ENCODE measurements at places on chromosomes 6 and 20. TPM values are rescaled to one million over a fixed set of nuclear protein-coding genes. Genes with fewer than 3 reads are reported as not detected.

- no peak for DNase-seq
Observed at GRCh38 chr20:54454982-54455381, 20.4 kb upstream of the DOK5 start.

DNA sequence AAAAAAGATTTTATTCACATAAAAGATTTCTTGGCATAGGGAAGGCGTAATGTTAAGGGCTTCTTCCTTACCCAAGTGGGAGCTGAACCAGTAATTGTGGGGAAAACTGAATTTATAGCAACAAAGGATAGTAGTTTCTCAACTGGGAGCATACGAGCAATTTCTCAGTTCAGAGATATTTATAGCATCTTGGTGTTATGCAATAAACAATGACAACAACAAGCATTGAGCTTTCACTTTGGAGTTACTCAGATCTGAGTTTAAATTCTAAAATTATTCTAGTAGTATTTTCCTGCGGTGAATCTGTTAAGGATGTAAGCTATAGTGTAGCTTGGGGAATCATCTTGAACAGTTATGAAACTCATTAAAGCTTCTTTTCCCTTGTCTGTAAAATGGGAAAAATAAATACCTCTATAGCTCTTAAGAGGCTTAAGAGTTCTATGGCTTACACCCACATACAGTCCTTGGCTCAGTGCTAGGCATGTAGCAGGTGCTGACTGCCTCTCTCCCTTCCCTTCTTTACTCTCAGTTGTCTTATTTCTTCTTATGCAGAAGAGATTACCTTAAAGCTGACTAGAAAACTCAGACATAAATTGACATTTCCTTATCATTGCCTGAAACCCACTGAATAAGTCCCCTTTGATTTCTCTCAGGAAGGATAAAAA lies 58.8 kb downstream of the SAMD5 start:
- no peak for DNase-seq

GSTA3 gene
- total RNA-seq: not detected

- DNase-seq: no peak
Observed at GRCh38 chr6:128259730-128260685, 260.4 kb downstream of the PTPRK start.

NRSN1 gene
- 0.19 TPM for total RNA-seq

CRISP3 gene
- total RNA-seq: not detected

THEMIS gene
- not detected for total RNA-seq

- DNase-seq: no peak
Observed at GRCh38 chr20:63618291-63618980, 8.5 kb downstream of the GMEB2 start.

- no peak for DNase-seq
Observed at GRCh38 chr20:46158476-46158987, 40.4 kb downstream of the CD40 start.

GRCh38 chr6:137282254-137282653 lies 63.1 kb upstream of the IFNGR1 start:
- no peak for DNase-seq

- peak; percentile 78 for DNase-seq
Observed at GRCh38 chr20:52191916-52192718, 538 bp upstream of the ZFP64 start.

Data from neural progenitor cell (in vitro differentiated cells).